ENCODE measurements at places on chromosomes 5 and 9.

DNA sequence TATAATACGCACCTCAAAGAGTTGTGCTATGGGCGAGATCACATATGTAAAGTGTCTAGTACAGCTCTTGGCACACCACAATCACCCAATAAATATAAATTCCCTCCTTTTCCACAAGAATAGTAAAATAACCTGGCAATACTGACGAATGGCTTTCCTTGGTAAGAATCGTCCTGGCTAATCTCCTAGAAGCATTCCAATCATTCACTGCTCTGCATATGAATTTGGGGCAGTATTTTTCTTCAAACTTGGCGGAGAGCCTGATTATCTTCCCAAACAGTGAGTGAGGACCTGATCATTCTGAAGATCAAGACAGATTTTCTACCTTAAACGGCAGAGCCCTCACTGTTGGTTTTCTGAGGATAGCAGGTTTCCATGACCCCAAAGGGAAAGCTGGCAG is 96.0 kb downstream of the TMEM215 start:
- no peak for DNase-seq

GRCh38 chr5:93845376-93845775 is 104.0 kb upstream of the POU5F2 start:
- DNase-seq = no peak

DNA sequence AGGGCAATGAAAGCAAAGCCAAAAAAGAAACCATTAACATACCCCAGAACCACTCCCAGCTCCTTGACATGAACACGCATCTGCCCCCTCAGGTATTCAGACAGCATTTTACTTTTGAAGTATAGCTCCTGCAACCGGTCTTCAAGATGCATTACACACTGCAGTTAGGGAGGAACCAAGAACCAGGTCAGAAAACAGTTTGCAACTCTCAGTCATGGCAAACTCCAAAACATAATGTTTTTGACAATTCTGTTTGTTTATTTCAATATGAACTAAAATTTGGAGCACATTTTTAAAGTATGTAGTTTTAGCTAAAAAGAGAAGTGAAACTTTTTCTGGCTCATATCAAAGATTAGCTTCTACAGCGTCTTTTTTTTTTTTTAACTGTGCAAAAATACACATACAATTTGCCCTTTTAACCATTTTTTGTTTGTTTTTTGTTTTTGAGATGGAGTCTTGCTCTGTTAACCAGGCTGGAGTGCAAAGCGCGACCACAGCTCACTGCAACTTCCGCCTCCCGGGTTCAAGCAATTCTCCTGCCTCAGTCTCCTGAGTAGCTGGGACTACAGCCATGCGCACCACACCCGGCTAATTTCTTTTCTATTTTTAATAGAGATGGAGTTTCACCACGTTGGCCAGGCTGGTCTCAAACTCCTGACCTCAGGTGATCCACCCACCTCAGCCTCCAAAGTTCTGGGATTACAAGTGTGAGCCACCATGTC is 12.2 kb upstream of the RAPGEF6 start:
- no peak for DNase-seq

DNA sequence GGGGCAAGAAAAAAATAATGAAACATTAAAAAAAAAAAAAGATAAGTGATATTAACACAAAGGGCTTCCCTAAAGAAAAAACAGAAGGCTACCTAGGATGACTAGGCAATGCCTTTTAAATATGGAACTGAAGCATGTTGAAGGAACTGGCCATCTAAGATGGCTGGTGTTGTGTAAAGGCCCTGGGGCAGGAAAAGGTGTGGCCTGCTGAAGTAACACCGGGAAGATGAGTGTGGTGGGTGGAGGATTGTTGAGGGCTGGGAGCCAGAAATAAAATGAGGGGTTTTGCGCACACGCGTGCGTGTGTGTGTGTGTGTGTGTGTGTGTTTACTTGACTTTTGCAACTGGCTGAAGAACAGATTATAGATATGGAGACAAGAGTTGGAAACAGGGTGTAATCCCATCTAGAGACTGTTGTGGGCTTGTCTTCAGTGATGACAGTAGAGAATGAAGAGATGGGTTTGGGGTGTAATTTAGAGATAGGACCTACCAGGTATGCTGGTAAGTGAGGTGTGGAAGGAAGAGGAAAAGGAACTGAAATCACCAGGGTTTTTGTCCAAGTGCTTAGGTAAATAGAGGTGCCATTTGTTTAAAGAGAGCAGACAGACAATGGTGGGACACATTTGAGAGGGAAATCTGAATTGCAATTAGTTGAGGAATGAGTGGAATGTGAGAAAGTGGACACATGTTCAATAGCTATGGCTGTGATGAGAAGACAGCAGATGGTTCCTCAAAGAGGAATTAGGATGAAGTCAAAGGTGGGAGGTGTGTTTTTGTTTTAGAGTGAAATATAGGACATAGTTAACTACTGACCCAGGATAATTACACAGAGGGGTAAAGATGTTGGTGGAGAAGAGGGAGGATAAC is 33.9 kb downstream of the RAD23B start:
- peak; percentile 43 for DNase-seq

DNA sequence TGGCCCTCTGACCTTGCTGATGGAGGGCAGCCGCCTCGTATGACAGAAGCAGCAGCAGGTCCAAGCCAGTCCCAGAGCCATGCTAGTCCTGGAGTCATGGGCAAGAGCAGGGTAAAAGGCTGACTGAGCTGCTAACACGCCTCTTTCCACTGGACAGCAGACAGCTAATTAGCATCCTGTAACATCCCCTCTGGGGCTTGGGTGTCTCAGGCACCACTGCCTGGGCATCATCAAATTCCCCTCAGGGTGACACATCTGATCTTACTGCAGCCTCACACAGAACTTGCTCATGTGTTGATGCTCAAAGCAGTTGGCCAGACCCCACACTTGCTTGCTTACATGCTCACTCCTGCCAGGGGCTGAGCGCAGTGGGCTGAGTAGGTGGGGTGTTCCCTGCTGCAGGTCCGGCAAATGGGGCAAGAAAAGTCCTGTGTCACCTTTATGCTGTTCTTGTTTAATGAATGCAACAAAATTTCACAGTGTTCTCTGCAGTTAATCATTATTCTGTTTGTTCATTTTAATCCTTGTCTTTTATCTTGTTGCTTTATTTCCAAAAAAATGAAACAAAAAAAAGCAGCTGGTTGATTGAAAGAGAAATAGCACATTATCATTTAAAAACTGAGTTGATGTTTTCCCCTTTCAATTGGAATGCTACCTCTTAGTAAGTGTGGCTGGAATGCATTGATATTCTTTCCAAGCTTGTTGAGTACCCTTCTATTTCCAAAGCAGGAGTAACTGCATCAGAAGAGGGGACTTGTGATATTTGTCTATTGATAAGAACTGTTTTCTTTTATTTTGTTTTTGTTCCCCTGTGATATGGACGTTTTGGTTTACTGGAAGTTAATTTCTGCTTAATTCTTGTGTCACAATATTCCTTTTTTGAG is 254.1 kb downstream of the CDH18 start:
- DNase-seq = no peak

- DNase-seq = no peak
Observed at GRCh38 chr9:98883276-98883675, 60.4 kb upstream of the COL15A1 start.

DNA sequence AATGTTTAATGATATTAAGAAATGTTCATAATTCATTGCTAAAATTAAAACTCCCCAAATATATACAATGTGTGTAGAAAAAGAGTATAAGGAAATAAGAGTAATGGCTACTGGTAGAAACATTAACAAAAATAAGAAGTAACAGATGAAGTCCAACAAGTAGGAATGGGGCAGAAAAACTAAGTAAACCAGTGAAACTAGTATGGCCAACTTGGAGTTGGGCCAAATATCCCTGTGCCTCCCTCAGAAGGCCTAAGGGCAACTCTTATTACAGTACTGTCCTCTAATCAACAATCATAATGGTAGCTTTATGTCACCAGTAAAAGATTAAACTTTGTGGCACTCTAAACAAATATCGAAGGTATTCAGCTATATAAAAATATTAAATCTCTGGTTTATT is 93.5 kb downstream of the SSBP2 start:
- no peak for DNase-seq

GRCh38 chr9:76588316-76588715 is 129.3 kb downstream of the GCNT1 start:
- DNase-seq = no peak

DNA sequence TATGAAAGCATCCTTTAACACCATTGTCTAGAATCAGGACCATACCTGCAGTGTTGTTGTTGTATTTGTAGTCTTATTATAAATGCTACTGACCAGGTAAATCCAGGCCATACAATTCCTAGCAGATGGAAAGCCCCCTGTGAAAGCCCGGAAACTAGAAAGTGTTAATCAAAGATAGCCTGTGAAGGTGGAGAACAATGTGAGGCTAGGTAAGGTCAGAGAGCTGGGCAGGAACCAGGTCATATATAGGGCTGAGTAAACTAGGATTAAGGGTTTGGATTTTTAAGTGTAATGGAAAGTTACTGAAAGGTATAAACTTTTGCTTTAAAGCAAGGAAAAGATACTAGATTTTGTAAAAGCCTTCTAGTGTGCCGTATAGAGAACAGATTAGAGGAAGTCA is 6.7 kb downstream of the LRRC70 start:
- no peak for DNase-seq

GRCh38 chr9:17315341-17315740 is 180.5 kb downstream of the CNTLN start:
- no peak for DNase-seq

- no peak for DNase-seq
Observed at GRCh38 chr5:174990909-174991308, 266.5 kb downstream of the MSX2 start.

GRCh38 chr9:16825971-16826625 is 44.4 kb downstream of the BNC2 start:
- no peak for DNase-seq

DNA sequence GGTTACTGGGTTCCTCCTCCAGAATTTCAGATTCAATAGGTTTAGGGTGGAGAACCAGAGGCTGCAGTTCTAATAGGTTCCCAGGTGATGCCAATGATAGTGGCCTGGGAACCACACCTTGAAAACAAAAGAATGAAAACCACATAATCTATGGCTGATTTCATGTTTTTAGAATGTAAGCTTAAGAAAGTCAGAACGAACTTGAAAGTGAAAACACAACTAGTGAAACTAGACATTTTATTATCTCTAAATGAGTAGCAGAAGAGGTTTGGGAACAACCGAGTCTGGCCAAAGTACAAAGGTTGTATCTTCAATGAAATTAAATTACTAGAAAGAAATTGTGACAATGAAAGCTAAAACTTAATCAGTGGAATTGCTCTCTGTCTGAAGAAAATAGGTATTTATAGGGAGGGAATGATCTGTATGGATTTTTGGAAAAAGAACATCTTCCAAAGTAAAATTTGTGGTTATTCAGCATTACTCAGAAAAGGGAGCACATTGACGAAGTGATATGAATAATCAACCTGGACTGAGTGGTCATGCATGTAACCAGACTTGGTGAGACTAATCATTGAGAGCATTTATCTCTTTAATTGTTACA is 24.9 kb upstream of the CEP120 start:
- no peak for DNase-seq

DNA sequence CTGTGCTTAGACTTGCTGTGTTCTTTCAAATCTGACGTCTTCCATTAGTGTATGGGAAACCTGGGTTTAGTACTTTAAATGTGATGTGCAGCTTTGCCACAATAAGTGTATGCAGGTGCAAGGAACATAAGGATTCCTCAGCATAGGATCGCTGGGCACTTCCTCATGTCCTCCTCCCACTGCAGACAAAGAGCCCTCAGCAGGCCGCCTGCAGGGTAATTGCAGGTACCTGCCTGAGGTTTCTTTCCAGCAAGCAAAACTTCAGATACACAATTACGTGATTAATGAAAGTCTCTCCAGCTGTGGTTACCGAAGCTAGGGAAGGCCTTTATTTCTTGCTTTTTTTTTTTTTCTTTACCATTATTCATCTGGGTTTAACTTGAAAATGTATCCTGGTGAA is 233.1 kb downstream of the RFK start:
- DNase-seq = no peak

DNA sequence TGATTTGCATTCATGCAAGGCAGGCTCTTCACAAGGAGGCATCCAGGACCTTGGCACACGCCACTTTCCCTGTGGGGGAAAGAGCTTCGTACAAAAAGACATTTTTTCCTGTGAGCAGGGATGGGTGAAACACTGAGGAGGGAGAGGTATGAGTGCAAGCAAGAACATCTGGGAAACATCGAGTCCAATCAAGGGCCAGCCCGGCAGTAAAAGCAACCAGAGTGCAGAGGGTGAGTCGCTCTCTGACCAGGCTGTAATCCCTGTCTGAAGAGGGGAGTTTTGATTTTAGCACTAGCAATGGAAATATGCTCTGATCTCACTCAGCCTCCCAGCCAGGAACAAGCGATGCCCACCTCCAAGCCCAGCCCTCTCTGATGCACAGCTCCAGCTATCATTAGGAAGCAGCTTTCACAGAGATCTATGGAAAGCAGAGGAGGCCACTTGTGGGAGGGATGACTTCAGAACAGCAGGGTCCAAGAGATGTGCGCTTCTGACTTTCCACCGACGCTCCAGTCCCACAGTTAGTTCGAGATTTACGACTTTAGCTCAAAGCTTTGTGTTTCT is 211.0 kb upstream of the ADAMTS16 start:
- DNase-seq = no peak

DNA sequence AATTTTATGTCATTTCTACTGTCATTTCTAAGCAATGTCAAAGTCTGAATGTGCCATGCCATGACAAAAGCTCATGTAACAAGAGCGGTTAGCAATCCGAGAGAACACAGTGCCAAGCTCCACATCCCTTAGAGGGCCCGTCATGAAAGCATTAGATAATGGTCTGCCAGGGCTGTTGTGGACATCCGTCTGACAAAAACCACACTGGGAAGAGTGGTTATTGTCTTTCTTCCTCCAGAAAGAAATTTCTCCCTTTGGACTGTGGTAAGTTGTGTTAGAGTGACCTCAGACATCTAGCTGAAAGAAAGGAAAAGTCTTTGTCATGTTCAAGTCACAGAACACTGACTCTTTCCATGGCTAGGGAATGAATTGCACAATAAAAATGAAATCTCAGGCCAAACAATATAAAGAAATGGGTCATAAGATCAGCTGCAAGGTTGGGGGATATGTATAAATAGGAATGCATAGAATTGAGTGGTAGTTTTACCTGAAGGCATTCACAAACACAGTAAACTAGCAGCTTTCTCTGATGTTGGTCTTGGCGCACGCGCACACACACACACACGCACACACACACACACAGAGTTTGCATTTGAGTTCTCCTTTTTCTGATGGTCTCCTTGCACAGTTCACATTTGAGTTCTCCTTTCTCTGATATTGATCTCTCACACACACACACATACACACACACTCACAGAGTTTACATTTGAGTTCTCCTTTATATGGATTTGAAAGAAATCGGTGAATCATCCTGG is 5.3 kb downstream of the SLC1A3 start:
- DNase-seq = no peak

- peak; percentile 36 for DNase-seq
Observed at GRCh38 chr9:134025606-134026541, 593 bp downstream of the BRD3OS start.

DNA sequence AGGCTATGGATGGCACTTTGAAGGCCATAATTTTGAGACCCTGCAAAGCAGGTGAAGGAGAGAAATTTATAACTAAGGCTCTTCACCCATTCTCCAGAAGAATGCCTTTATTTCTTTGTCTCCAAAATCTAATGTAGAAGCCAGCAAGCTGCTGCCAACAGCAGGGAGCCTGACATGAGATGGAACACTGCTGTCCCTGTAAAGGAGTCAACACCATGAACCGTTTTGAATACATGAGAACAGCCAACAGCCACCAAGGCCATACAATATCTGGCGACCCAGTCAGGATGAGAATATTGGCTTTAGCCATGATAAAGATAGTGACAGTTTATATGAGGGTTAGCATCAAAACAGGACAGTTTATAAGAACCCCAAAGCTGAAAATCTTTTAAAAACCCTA is 121.2 kb upstream of the LIFR start:
- no peak for DNase-seq

- DNase-seq = no peak
Observed at GRCh38 chr9:114431770-114432169, 44.0 kb upstream of the AKNA start.
